Hindlimb muscle (tissue), 1 donor: ENCODE measurements at places on chromosomes 2 and 18. TPM values are rescaled to one million over a fixed set of nuclear protein-coding genes. Genes with fewer than 3 reads are reported as not detected.

- DNase-seq = no peak
These were observed 18.0 kb upstream of the PDE1A start for GRCh38 chr2:182444806-182445205.

DNA sequence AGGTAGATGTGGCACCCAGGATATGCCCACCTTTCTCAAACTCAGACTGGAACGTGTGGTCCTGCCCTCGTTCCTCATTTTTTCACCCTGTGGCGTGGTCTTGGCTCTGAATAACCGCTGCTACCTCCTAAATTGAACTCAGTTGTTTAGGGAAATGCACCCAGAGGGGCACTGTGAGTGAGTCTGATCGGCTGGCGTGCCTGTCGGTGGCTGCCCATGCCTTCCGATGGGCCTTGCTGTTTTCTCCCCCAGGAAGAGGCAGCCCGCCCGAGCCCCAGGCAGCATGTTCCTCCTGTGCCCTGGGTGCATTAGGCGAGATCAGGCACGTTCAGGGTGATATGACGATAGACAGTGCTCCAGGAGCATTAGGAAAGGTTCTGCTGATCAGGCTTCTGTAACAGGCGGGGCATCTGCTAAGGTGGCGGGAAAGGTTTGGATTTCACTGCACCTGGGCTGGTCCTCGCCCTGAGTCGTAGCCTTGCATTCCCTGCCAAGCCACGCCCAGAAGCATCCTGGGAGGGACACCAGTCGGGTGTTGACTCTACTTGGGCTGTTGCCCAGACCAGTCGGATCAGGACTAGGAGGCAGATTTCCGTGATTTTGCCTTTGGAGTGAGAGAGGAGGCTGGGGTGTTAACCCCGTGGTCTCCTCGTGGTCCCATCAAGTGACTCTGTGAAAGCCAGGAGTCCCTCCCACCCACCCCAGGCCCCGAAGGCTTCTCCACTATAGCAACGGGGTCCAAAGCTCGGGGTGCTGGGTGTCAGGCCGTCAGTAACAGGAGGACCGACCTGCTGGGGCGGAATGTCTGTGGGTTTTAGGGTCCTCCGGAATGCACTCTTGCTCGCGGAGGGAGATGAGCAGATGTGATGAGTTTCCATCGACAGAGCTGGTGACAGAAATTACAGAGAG lies 75.1 kb downstream of the SH3BP4 start:
- no peak for DNase-seq

- no peak for DNase-seq
These were observed 166.8 kb downstream of the TWIST2 start for GRCh38 chr2:239014458-239015217.

- no peak for DNase-seq
These were observed 1108.3 kb upstream of the KLHL29 start for GRCh38 chr2:22276696-22277095.

DNA sequence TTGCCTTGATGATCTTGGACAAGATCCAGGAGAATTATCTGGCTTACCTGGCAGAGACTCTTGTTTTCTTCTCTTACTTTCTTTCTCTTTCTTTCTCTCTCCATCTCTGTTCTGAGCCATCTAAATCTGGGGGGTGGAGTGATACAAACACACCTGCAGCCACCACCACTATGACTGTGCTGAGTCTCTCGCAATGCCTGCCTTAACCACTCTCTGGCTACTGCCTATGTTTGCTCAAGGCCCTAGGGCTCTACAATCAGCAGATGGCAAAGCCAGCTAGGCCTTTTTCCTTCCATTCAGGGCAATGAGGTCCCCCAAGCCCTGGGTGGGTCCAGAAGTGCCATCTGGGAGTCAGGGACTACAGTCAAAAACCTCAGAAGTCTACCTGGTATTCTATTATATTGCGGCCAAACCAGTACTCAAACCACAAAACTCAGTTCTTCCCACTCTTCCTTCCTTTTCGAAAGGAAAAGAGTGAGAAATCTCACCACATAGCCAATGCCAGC lies 978.9 kb upstream of the NXPH2 start:
- no peak for DNase-seq

GRCh38 chr2:197176522-197176921 lies 134.1 kb downstream of the ANKRD44 start:
- DNase-seq = no peak

DNA sequence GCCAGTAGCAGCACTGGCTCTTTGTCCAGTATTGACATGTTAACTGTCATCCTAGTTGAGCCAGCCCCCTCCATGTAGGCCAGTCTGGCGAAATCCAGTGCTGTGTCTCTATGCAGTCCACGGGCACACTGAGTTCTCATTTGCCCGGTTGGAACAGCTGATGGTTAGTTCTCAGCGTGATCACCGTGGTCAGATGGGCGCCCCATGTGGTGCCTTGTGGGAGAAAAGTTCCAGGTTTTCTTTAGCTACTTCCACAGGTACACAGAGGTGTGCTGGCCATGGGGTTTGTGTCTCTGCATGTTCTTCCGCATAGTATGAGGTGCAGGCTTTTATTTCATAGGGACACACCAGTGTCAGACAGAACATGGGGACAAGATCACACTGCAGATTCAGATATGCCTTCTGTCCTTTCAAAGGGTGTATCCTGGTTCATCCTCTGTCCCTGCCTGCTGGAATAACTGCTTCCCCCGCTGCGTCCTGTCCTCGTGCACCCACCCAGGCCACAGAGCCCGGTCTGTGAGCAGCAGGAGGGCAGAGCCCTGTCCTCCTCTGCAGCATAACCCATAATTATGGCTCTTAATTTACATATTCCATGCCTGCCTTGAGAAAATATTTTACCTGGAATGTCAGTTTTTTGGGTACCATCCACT lies 334.1 kb downstream of the GBX2 start:
- DNase-seq = no peak

- DNase-seq = no peak
These were observed 133.1 kb downstream of the MYCN start for GRCh38 chr2:16073471-16073870.

DNA sequence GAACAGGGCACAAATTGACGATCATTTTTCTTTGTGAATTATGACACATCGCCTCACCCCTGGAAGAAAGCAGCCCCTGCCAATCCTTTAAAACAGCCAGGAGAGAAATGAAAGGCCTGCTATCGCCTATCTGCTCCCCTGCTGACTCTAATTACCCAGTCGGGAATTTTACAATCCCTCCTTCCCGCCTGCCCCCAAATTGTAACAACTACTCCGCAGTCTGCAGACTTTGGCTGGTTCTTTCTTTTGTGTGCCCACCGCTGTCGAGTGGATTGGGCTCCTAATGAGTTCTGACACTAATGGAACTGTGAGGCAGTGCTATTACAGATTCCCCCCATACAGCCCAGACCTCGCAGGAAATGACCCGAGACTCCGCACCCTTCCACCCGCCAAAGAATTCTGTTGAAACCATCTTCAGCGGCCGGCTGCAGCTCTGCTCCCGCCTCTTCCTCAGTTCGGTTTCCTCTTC lies 281.2 kb upstream of the PARD3B start:
- DNase-seq = no peak

The STK39 gene
- polyA plus RNA-seq = 15.8 TPM

GRCh38 chr2:85741833-85742455 lies 11.8 kb upstream of the ATOH8 start:
- no peak for DNase-seq

The PKDCC gene
- 116 TPM for polyA plus RNA-seq

- no peak for DNase-seq
These were observed 218.8 kb downstream of the SCG2 start for GRCh38 chr2:223383315-223383714.

GRCh38 chr2:174682007-174682577 lies 82.2 kb downstream of the CHRNA1 start:
- DNase-seq = peak; percentile 56

The RESP18 gene
- polyA plus RNA-seq = not detected

DNA sequence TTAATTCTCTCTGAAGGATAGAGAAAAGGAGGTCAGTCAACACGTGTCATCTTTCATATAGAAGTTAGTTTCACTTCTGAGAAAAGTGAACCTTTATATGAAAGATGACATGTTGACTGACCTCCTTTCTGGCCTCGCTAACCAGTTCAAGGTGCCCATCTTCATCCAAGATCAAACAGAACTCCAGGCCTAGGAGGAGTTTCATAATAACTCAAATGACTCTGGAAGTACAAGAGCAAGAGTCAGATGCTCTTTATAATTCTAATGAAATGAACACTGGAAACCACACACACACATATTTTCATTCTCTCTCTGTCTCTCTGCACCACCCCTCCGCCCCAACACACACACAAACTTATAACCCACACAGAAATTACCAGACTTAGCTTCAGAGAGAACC lies 16.3 kb downstream of the ANKRD44 start:
- no peak for DNase-seq

DNA sequence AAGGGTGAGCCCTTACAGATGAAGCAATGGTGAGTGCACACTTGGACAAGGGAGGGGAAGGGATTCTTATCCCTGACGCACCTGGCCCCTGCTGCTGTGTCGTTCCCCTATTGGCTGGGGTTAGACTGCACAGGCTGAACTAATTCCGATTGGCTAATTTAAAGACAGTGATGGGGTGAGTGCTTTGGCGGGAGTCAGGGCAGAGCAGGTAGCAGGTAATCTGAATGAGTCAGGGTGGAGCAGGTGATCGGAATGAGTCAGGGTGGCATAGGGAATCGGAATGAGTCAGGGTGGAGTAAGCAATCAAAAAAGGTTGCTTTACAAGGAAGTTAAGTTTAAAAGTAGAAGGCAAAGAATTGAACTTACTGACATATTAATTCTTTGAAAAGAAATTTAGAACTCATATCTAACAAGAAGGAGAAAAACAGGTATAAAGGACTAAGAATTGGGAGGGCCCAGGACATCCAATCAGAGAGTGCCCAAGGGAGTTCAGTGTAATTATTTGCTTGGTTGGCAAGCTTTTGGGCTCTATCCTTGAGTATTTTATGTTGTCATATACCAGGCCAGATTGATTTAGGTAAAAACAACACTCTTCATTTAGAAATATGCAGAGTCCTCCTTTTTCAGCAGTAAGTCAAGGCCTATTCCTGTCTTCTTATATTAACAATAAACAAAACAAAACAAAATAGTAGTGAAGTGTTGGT lies 52.3 kb upstream of the RALBP1 start:
- no peak for DNase-seq

The CD207 gene
- polyA plus RNA-seq = 0.27 TPM

- no peak for DNase-seq
These were observed 114.3 kb downstream of the GCA start for GRCh38 chr2:162458240-162458639.

DNA sequence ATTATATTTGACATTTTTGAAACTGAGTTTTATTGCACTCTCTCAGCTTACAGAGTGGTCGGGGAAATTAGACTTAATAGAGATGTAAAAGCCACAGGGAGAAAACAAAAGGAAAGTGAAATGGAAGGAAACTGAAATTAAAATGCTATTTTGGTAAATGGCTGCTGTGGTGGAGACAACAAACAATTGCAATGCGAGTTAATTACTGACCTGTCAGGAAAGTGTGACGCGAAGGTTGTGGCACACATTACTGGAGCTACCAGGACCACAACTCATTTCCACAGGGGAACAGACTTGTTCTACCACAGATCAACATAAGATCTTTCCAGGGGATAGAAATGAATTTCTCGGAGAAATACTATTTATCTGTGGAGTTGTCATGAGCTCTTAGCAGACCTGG lies 19.5 kb downstream of the ARHGAP15 start:
- DNase-seq = no peak

The CFAP65 gene
- polyA plus RNA-seq = not detected

The UGT1A10 gene
- not detected for polyA plus RNA-seq

- DNase-seq = no peak
These were observed 256.3 kb upstream of the MYT1L start for GRCh38 chr2:2587354-2587753.

DNA sequence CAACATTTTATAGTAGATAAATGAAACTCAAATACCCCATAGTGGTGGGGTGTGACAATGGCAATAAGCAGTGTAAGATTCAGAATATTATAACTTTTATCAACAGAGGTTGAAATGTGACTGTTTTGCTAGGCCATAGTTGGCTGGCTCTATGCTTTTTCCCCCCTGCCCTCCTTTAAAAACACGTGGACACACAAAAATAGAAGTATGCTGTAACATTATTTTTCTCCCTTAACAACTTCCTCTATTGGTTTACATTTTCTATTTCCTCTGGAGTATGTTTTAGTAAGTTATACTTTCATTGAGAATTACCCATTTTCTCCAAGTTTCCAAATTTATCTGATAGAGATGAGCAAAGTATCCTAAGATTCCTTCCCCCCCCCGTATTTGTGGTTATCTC lies 31.1 kb downstream of the NDUFAF7 start:
- DNase-seq = no peak

- DNase-seq = no peak
These were observed 38.9 kb upstream of the FBXO11 start for GRCh38 chr2:47945046-47945781.

The TMEM200C gene
- 0.43 TPM for polyA plus RNA-seq
